ENCODE measurements at places on chromosomes 16 and 17.

GRCh38 chr17:56297184-56297583 is 143.9 kb downstream of the ANKFN1 start:
- DNase-seq: no peak

- no peak for DNase-seq
Measured at GRCh38 chr16:78648517-78648916, 549.1 kb downstream of the WWOX start.

- no peak for DNase-seq
Measured at GRCh38 chr17:7947651-7948050, 15.6 kb downstream of the CNTROB start.

DNA sequence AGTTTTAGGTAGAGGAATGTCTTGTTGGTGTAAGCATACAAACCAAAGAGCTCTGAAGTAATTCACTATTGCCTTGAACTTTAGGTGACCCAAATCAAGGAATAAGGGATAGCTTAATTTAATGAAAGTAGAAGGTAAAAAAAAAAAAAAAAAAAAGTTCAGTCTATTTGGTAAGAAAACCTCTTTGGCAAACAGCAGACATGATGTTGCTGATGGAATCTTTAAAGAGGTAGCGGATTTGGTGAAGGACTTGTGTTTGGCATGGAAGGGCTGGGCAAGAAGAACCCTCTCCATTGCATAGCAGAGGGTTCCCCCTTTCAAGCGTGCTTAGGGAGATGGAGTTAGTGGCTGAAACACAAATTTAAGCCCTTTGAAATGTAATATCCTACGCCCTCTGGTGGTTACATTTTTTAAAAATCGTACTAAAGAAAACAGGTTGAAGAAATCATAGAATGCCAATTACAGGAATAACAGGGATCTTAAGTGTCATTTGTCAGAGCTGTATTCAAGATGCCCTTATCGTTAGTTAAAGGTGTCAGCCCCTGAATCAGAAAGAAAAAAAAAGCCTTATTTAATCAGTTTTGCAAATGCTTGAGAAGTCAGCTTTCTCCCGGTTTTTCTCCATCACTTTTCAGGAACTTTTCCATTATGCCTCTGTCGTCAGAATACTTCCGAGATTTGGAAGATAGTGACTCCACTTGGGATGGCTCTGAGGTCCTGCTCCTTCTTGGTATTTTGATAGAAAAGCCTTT is 383.1 kb downstream of the KCNJ2 start:
- DNase-seq: no peak

DNA sequence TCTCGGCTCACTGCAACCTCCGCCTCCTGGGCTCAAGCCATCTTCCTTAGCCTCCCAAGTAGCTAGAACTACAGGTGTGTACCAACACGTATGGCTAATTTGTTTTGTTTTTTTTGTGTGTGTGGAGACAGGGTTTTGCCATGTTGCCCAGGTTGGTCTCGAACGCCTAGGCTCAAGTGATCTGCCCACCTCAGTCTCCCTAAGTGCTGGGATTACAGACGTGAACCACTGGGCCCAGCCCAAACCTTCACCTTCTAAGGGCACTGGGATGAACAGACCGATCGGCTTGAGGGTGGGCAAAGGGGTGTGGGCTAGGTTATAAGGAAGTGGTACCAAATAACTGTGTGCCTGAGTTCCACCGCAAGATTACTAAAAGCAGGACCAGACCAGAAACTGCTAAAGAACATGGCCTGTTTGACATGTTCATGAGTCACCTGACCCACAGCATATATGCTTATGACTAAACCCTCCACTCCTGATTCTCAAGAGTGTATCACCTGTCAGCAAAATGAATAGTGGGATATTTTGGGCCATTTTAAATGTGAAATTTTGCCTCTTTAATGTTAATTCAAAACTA is 8.1 kb downstream of the TMEM97 start:
- no peak for DNase-seq

DNA sequence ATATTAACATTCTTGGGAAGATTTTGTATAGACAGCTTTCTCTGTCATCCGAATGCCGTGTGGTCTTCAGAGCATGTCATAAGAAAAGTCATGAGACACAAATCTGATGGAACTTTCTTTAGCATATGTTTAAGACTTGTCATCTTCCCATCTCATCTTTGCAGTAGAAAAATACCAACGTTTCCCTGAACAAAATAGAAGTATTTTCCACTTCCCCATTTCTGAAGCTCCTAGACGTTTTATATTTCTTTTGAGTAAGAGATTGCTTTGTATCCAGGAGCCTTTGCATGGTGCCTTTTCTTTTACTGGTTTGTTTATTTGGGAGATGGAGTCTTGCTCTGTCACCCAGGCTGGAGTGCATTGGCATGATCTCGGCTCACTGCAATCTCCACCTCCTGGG is 235.1 kb downstream of the PRKCA start:
- DNase-seq: no peak

- no peak for DNase-seq
Measured at GRCh38 chr17:50831471-50831928, 3.9 kb upstream of the WFIKKN2 start.

- no peak for DNase-seq
Measured at GRCh38 chr17:75773808-75774470, 8.9 kb upstream of the GALK1 start.

DNA sequence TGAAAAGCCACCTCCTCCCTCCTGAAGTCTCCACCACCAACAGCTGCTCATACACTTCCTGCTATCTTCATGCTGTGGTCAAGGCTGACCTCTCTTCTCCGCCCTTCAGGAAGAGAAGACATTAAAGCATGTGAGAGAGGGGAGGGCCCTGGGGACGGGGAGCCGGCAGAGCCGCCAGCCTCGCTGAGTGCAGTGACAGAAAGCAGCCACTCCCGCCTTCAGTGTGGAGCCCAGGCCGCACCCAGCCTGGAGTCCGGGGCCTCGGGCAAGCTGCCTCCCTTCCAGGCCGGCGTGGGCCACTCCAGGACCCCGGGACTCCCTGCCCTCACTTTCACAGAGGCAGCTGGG is 94.7 kb upstream of the TNRC6C start:
- no peak for DNase-seq

GRCh38 chr17:40265337-40265736 is 22.3 kb upstream of the CDC6 start:
- no peak for DNase-seq

DNA sequence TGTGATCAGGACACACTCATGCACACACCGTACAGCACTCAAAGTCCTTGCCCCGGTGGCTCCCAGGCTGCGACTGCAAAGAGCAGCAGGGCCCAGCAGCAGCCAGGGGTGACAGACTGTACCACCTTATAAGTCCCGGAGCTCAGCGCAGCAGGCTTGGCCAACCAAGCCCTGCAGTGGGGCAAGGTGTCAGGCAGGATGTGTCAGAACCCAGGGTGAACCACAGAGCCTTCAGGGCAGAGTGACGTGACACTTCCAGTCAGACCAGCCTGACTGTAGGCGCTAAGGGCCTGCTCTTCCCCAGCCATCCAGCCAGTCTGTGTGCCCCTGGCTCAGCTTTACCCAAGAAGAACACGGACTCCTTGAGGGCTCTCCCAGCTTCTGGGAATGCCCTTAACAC is 204.1 kb downstream of the COPRS start:
- DNase-seq: no peak

GRCh38 chr16:61042737-61043136 is 993.5 kb downstream of the CDH8 start:
- no peak for DNase-seq

DNA sequence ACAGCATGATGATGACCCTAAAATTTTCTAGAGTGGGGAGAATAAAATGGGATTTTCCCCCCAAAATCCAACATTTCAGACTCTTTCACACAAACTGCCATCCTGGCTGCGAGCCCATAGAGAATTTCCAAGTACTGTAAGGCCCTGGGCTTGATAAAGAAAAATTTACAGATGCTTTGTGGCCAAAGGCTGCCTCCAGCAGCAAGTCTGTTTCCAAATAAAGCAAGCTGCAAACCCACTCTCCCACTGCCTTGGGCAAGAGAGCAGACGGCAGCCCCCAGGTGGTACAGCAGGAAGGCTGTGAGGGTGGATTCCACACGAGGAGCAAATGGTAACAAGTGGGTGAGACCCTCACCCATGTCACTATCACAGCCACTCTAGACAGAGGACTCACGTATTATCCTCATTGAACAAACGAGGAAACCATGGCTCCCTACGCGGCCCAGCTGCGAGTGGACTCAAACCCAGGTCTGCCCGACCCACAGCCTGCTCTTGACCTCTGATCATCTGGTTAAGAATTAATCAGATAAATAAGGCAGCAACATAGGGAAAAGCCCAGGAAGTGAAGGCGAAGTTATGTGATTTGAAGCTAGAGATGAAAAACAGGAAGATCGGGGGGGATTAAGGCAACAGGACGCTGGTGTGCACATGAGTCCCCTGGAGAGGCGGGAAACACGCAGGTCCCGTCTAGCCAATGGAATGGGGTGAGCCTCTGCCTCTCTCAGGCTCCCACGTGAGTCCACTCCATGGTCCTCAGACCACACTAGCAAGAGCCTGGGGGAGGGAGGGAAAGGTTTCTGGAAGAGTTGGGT is 37.4 kb downstream of the AXIN2 start:
- no peak for DNase-seq

DNA sequence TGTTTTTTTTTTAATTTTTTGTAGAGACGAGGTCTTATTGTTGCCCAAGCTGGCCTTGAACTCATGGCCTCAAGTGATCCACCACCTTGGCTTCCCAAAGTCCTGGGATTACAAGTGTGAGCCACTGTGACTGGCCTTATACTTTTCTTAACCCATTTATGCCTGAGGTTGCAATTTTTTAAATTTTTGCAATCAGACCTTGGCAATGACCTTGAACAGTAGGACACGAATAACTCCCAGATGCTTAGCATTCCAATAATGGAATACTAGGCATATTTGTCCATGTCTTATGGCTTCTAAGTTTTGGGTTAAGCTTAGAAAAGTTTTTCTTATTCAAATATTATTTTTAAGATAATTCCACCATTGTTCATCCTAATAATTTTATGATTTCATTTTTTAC is 28.3 kb upstream of the TMEM97 start:
- no peak for DNase-seq

GRCh38 chr17:65799454-65799853 is 238.0 kb upstream of the AXIN2 start:
- no peak for DNase-seq

GRCh38 chr16:49828533-49829267 is 27.2 kb downstream of the ZNF423 start:
- DNase-seq: no peak

GRCh38 chr17:40219594-40220338 is 662 bp downstream of the WIPF2 start:
- no peak for DNase-seq

DNA sequence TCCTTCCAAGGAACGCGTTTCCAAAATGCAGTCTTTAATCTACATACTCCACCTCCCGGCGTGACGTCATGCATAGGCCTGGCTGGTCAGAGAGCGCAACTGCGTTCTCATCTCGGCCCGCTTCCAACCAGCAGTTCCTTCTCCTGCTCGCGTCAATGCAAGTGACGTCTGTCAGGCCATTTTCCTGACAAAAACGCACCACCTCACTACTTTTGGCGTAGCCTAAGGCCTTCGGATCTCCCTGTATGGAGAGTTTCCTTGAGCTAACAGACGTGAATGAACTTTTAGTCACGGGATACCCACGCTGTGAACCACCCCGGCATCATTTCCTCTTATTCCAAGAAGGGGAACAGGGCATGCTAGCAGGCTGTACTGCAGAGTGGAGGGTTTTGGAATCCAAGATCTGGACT is 25.0 kb downstream of the TEX14 start:
- no peak for DNase-seq

GRCh38 chr16:72191551-72191950 is 19.6 kb upstream of the PMFBP1 start:
- no peak for DNase-seq

DNA sequence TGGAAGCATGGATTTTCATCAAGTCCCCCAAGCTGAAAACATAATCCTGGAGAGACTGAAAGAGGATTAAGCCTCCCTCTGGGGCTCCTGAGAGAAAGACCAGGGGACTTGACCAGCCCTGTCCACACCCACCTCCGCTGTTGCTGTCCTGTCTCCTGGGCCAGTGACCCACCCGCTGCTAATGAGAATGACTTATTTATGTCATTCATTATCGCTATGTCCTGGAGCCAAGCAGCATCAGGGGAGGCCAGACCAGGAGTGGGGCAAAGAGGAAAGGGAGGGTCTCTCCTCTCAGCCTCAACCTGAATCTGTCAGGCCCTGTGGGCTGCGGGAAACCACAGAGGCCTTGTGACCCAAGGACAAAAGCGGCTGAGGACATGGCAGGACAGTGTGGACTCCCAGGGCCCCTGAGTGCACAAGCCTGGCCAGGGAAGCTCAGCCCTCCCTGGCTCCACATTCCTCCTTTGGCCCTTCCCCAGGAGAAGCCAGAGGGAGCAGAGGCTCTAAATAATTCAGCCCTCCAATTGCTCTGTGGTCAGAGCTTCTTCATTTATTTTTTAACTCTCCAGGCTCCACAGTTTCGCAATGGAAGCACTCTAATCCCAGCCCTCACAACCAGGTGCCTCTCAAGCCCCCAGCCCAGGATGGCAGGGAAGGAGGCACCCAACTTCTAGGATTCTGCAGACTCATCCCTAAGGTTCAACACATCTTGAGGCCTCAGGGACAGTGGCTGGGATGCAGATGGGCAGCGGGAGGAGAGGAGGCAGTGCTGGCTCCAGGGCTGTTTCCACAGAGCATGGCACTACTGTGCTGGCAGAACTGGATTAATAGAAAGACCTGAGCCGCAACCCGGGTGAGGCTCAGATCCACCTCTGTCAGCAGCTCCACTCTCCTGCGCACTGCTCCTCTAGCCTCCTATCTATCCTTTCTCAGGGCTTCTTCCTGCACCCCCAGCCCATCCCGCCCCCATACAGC is 19.1 kb downstream of the CUEDC1 start:
- no peak for DNase-seq

DNA sequence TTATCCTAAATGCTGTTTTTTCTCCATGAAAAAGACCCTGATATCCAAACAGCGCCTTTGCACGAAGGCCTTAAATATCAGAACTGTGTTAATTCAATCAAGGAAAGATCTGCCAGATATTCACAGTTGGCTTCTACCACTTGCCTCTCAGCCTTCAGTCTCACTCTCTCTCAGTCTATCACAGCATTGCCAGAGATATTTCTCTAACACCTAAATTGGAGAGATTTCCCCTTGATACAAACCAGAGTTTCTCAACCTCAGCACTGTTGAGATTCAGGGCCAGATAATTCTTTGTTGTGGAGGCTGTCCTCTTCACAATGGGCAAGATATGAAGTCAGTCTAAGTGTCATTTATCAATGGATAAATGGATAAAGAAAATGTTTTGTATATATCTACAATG is 454.1 kb upstream of the MAF start:
- DNase-seq: no peak

GRCh38 chr17:44367231-44367979 is 3.8 kb upstream of the FAM171A2 start:
- DNase-seq: no peak

DNA sequence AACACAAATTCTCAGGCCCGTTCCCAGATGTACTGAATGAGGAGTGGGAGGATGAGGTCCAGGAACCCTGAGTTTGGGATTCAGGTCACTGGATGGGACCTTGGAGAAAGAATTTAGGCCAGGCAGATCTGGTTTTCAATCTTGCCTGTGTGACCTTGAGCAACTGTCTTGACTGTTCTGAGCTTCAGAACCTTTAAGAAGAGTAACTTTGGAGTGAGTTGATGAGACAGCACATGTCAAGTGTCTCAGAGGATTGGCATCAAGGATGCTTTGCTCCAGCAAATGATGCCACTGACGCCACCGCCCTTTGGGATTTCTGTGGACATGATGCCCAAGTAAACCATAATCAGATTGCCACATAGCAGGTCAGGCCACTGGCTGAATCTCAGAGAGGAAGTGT is 56.2 kb upstream of the DNAJA2 start:
- DNase-seq: no peak
